T1000 (cell line): ENCODE measurements at places on chromosomes 5 and 9.

GRCh38 chr5:154086641-154087040 lies 47.9 kb downstream of the MFAP3 start:
- no peak for DNase-seq

GRCh38 chr5:177303925-177304391 lies 359 bp downstream of the PRELID1 start:
- DNase-seq = peak; percentile 10

GRCh38 chr9:123749580-123750202 lies 180.2 kb downstream of the DENND1A start:
- no peak for DNase-seq

- peak; percentile 6 for DNase-seq
Measured at GRCh38 chr9:79061752-79062616, 509.8 kb upstream of the TLE4 start.

DNA sequence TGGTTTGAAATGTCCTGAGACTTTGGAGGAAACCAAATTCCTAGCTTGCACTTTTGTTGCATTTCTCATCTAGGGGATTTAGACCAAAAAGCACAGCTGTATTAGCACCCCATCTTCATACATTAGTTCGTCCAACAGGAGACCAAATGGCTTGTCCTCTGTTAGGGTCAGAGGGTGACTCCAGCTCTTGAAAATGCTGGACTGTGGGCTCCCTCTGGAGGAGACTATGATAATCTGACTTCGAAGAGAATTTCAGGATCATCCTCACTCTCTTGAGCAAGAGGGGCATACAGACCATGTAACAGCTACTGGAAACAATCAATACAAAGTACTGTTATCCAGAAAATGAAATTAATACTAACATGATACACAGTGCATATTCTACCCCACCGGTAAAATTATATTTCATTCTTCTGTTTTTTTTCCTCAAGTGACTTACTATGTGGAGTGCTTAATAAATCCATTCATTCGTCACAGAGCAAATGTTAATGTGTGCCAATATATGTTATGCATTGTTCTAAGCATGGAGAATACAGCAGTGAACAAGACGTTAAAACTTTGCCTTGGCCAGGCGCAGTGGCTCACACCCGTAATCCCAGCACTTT lies 63.7 kb upstream of the PPP2CA start:
- DNase-seq = no peak

DNA sequence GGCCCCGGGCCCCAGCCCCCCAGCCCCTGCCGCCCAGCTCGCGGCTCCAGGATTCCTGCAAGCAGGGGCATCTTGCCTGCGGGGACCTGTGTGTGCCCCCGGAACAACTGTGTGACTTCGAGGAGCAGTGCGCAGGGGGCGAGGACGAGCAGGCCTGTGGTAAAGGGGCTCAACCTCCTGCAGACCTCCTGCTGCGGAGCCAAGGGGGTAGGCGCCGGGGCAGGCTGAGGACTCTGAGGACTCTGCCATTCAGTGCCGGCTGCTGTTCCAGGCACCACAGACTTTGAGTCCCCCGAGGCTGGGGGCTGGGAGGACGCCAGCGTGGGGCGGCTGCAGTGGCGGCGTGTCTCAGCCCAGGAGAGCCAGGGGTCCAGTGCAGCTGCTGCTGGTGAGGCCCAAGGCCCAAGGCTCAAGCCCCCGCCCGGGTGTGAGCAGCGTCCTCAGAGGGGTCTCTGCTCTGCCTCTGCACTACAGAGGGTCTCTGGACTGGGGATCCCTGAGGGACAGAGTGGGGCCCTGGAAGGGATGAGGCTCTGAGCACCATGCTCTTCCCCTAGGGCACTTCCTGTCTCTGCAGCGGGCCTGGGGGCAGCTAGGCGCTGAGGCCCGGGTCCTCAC lies 3.4 kb downstream of the MAMDC4 start:
- no peak for DNase-seq

GRCh38 chr9:134007150-134007549 lies 15.0 kb upstream of the VAV2 start:
- no peak for DNase-seq

DNA sequence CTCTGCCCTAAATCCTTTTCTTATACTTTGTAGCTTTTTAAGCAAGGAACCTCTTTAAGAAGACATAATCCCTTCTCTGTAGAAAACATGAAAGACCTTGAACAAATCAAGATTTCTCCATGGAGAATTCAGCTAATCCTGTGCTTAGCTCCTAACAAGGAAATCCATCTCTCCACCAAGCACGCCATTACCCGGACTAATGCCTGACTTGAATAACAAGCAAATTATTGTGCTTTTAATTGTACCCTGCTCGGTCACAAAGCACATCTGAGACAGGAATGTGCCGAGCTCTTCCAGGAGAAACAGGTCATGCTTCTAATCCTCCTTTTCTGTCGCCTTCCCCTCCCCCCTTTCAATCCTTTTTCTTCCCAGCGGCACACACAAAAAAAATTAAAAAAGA lies 141.3 kb downstream of the PSAT1 start:
- no peak for DNase-seq

GRCh38 chr5:125639858-125640257 lies 783.4 kb upstream of the GRAMD2B start:
- DNase-seq = no peak

GRCh38 chr5:138989720-138990119 lies 114.6 kb upstream of the LRRTM2 start:
- DNase-seq = no peak

- DNase-seq = no peak
Measured at GRCh38 chr5:124755041-124755440, 8.6 kb upstream of the ZNF608 start.

DNA sequence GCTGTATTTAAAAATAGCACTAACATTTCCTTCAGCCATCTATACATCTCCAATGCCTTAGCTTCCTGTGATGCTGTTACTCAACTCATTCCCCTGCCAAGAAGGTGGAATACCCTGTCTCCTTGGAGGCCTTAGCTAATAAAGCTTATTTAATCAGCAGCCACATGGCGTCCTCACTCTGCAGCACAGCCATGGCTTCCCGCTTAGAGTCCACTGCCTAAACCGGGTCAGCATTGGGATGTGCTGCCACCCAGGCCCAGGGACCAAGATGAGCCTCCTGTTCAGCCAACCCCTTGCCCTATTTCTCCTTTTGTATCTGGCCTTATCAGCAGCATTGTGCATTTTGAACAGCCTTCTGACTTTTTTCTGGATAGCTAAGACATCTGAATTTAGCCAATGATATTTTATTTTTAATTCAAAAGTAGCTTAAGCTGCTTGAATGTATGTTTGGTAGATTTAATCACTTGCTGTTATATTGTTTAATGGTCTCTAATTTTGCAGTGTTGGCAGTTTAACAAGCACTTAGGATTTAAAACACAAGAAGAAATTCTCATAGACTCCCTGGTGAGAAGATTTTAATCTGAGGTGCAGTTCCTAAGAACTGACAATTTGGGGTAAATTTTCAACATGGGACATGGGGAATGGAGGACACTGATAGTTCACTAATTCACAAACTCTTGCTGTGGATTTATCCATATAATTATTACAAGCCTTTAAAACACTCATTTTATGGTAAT lies 113.0 kb downstream of the RPS23 start:
- DNase-seq = no peak

DNA sequence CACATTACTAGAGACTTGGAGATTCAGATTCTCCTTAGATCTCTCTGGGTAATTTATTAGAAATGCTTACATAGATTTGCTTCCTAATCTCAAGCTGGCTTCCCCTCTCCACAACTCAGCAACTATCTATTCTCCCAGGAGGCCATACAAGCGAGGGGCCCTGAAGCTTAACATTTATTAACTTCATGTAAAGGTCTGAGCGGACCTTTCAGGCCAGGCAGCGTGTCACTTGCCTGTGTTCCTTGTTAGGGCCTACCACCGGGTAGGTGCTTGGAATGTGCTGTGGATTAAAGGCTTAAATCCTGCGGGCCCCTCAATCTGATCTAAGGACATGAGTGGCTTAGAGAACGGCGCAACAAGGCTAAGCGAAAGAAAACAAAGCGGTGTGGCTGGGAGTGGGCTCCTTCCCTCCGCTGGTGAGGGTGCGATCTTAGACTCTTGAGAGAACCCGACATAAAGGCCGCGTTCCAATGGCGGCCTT lies 712 bp upstream of the HSPA4 start:
- no peak for DNase-seq

GRCh38 chr9:130962418-130963316 lies 23.6 kb upstream of the FIBCD1 start:
- peak; percentile 86 for DNase-seq

DNA sequence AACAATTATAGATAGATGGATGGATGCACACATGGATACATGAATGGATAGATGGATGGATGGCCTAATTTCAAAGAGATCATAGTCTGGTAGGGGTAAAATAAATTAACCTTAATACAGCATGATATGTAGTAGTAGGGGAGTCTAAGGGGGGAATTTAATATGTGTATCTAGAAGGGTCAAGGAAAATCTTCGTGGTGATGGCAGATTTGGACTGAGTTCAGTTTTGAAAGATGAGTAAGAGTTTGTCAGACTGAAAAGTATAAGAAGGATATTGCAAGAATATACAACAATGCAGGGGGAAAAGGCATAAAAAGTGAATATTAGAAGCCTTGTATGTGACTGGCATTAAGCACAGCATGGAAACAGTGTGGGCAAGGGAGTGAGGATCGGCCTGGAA lies 98.7 kb downstream of the ZNF462 start:
- DNase-seq = no peak

- DNase-seq = no peak
Measured at GRCh38 chr5:38540314-38540713, 16.1 kb downstream of the LIFR start.

- DNase-seq = no peak
Measured at GRCh38 chr5:61625137-61625561, 293.1 kb downstream of the ZSWIM6 start.

GRCh38 chr5:92599217-92599810 lies 981.7 kb downstream of the NR2F1-AS1 start:
- no peak for DNase-seq

DNA sequence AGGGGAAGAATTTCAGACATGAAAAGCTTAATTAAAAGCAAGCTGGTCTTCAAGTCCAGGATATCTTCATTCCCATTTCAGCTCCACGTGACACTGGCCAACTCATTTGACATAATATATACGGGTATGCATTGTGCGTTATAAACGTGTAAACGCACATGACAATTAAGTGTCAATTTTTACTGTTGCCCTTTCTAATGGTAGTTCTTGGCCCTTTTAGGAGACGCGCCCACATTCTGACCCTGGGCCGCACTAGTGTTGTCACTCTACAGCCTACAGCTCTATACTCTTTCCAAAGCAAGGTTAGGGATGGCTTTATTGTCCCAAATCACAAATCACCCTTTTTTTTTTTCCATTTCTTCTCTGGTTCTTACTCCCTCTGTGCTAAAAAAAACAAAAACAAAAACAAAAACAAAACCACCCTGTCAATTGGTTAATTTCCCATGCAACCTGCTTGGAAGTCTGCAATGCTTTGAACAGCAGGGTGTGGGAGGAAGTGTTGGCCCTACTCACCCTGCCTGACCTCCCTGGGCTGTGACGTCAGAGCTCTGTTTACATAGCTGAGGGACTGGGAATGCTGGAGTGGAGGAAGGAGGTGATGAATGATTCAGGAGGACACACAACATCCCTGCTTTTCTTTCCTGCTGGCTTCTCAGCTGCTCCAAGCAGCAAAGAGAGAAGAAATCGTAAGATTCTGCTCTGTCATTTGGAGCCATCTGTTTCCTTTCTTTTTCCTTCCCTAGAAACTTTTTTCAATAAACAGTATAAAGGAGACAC lies 19.3 kb downstream of the RFK start:
- no peak for DNase-seq

DNA sequence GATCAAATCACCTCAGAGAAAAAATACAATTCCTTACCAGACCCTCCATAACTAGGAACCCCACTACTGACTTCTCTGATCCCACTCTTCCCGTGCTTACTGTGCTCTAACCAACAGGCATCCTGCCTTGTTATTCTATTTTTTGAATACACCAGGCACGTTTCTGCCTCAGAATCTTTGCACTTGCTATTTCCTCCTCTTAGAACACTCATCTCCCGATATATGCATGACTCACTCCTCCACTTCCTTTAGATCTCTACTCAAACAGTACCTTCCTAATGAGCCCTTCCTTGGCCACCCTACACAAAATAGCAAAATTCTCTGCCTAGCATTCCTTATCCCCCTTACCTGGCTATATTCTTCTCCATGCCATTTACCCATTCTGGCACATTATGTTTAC lies 43.9 kb downstream of the MAPKAP1 start:
- DNase-seq = no peak

DNA sequence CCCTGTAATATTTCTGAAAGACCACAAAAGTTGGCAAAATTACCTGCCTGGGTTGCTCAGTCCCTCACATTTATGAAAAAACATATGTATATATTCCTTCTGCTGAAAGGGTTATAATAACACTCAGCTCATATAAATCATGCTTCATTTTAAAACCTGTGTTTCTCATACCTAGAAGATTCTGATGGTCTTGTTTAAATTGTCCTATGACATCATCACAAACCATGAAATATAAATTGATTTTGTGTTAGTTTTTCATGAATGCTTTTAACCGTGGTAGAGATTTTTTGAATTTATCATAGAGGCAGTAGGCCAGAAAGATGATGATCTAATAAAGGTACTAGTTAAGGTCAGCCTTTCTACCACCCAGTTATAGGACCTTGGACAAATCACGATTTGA lies 31.4 kb downstream of the SRFBP1 start:
- DNase-seq = no peak

- no peak for DNase-seq
Measured at GRCh38 chr9:70609542-70610286, 195.3 kb upstream of the KLF9 start.
